ENCODE measurements at places on chromosomes 1 and 21.

DNA sequence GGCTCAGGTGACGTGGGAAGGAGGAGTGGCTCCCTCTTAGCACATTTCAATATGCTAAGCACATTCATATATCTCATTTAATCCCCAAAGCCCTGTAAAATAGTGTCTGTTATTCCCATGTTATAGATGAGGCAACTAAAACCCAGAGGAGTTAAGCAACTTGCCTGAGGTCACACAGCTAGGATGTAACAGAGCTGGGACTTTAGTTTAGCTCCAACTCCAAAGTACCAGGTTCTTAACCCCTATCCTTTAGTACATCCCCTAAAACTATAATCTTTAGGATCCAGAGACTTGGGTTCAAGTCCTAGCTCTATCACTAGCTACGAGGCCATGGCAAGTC lies 48.5 kb downstream of the LGR6 start:
- H3K4me3 ChIP-seq = no peak overlapping the region
- H3K27me3 ChIP-seq = no peaks in the 10 kb centered on the region
- no peak overlapping the region for H3K27ac ChIP-seq
- DNase-seq = no peak

DNA sequence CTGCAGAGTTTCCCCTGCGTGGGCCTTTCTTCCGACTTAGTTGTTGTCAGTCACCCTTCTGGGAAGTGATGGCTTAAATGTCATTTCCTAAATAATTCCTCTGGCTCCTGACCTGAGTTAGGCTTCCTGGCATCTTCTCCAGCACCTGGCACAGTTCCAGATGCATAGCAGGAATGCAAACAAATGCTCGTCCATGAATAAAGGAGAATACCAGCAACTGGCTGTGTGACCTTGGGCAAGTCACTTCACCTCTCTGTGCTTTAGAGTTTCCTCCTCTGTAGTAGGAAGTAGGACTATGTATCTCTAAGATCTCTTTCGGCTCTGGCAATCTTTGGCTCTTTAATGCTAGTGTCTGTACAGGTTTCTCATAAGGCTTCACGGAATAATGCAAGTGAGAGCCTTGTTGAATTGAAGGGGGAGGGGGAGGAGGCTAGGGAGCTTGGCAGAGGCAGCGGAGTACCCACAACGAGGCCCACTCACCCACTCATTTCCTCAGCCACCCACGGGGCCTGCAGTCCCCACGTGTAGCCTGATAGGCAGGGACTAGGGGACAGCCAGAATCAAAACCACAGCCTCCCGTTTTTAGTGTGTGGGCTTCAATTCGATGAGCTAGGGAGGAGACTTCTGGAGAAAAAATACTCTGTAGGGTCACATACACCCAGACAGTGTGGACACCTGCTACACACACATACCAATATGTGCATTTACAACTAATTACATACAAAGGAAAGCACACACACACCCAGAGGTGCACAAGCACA lies 48.1 kb downstream of the TENT5C start:
- H3K4me1 ChIP-seq = peaks cover 5% of the 10 kb centered on the region
- DNase-seq = no peak
- H3K27me3 ChIP-seq = no peaks in the 10 kb centered on the region
- no peak overlapping the region for H3K4me3 ChIP-seq
- H3K27ac ChIP-seq = no peak overlapping the region
- peaks cover 1% of the 10 kb centered on the region for H3K36me3 ChIP-seq

DNA sequence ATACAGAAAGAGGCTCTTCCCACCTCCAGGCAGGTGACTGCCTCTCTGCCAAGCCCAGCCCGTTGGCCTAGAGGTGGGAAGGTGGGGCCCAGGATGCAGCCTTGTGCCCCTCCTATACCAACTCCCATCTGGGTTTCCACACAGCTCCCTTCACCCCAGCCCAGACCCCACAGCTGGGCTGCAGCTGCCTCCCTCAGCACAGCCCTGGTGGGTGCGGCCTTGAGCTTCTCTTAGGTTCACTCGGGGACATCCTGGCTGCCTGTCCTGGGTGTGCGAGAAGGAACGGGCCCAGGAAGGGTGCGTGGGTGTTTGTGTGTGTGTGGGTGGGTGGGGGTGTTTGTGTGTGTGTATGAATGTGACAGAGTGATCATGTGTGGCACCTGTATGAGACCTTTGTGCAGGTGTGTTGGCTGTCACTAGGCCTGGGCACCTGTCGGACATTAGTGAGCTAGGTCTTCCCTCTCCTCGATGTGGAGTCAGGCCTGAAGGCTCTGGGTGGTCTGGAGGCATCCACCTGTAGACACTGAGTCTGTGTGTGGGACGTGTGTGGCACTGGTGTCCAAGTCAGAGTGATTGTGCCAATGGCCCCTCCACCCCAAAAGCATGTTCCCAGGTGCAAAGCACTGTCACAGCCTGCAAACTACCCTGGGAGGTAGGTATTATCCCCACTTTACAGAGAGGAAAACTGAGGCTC lies 30.7 kb downstream of the FOXO6 start:
- peaks cover 9% of the 10 kb centered on the region for H3K4me1 ChIP-seq
- no peak overlapping the region for H3K27ac ChIP-seq
- H3K27me3 ChIP-seq = no peaks in the 10 kb centered on the region
- no peaks in the 10 kb centered on the region for H3K36me3 ChIP-seq

GRCh38 chr1:234933475-234933874 lies 195.2 kb downstream of the TOMM20 start:
- H3K27me3 ChIP-seq = no peaks in the 10 kb centered on the region
- H3K4me1 ChIP-seq = no peaks in the 10 kb centered on the region
- no peak overlapping the region for H3K4me3 ChIP-seq
- DNase-seq = no peak
- no peaks in the 10 kb centered on the region for H3K36me3 ChIP-seq

- no peaks in the 10 kb centered on the region for H3K27me3 ChIP-seq
- no peak for DNase-seq
- no peaks in the 10 kb centered on the region for H3K36me3 ChIP-seq
- H3K4me3 ChIP-seq = no peak overlapping the region
These were observed 163.8 kb upstream of the ESRRG start for GRCh38 chr1:216887032-216887431.

GRCh38 chr1:156945881-156946661 lies 25.6 kb downstream of the LRRC71 start:
- no peaks in the 10 kb centered on the region for H3K4me1 ChIP-seq
- no peak overlapping the region for H3K4me3 ChIP-seq
- H3K27ac ChIP-seq = no peak overlapping the region
- H3K36me3 ChIP-seq = peaks cover 89% of the 10 kb centered on the region

Measured in H9 (cell line).